CD4-positive, alpha-beta T cell treated with Interleukin-2 at 100 ng/mL for 4 hours (primary cell): ENCODE measurements at places on chromosomes 1 and 21.
A peak's percentile ranks its signal among the peaks of the same experiment; 100 is the strongest.

- DNase-seq = no peak
Observed at GRCh38 chr21:44539991-44540666, at the start of gene KRTAP10-1. TSS of gene KRTAP10-1 (minus strand) at chr21:44540195. CDS start at chr21:44540150, 45 bp downstream.

GRCh38 chr1:200095057-200095577 is 67.6 kb downstream of the NR5A2 start:
- no peak for DNase-seq

DNA sequence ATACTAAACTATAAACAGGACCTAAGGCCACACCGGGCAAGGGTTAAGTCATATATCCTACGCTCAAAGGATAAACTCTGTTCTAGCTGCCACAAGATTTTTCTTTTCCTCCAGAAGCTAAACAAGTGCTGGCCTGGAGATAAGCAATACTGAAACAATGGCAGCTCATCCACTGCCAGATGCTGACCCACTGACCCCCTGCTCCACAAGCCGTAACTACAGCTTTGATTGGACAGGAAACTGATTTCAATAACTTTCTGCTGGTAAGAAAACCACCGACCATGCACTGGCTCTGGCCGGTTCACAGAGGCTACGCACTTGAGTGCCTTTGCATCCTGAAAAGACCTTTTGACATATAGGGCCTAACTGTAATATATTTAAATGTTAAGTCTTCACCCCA is 51.3 kb upstream of the PLA2G2C start:
- no peak for DNase-seq

- DNase-seq = no peak
Observed at GRCh38 chr1:27778056-27778455, 5.0 kb downstream of the STX12 start.

DNA sequence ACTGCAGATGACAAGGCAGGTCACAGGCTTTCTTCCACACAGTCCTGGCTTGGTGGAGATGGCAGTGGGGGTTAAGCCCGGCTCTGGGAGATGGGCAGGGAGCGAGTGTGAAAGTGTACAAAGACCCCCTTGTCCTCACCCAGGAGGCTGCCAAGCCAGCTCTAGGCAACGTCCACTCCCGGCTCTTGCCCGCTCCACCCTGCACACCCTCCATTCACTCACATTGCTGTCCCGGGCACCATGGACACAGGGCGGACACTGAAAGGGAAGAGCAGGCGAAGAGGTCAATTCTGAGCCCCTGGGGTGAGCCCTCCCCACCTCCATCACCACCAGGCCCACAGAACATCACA is 8.9 kb downstream of the COL16A1 start:
- DNase-seq = no peak

DNA sequence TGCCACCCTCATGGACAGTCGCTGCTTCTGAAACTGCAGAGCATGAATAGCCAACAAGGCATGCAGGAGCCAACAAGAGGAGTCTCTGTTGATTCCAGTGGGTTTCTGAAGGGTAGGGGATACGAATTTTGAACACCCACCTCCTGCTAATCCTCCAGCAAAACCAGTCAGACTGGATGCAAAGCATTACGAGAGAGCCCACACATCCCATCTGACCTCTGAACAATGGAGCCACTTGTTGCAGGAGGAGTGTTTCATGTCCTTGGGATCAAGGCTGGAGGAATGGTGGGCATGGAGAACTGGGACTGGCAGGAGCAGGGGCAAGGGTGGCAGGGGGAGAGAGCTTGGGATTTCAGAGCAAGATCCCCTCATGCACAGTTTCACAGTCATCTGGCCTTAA is 1.6 kb downstream of the VTCN1 start:
- no peak for DNase-seq

- no peak for DNase-seq
Observed at GRCh38 chr1:46577671-46578070, 26.2 kb upstream of the KNCN start.

- no peak for DNase-seq
Observed at GRCh38 chr1:37515185-37516034, 844 bp upstream of the MEAF6 start.

DNA sequence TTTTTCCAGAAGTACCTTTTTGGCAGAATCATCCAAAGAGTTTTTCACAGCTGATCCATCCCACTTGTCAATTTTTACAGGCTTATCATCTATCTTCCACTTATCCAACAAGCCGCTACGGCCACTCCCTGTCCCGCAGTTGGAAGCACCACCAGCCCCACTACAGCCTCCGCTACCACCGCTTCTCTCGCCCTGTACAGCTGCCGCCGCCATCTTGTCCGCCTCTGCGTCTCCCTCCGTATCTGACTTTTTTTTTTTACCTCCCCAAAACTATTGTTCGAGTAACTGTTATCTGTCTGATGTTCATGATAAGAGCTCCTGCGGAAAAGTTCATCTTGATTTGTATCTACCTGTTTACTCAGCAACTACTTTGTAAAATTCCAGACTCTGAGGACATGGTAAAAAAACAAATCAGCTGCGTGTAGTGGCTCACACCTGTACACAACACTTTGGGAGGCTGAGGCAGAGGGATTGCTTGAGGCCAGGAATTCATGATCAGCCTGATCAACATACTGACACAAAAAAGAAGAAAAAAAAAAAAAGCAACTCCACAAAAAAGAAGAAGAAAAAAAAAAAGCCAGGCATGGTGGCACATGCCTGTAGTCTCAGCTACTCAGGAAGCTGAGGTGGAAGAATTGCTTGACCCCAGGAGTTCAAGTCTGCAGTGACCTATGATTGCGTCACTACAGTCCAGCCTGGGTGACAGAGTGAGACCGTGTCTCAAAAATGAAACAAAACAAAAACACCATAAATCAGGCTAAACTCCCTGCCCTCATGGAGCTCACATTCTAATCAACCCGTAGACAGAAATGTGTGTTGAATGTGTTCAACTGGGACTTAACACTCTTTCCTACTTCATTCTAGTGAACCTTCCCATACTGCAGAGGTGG is 8.0 kb upstream of the EYA3 start:
- no peak for DNase-seq

GRCh38 chr1:155253208-155253607 is 2.1 kb downstream of the ENTREP3 start:
- DNase-seq = no peak

DNA sequence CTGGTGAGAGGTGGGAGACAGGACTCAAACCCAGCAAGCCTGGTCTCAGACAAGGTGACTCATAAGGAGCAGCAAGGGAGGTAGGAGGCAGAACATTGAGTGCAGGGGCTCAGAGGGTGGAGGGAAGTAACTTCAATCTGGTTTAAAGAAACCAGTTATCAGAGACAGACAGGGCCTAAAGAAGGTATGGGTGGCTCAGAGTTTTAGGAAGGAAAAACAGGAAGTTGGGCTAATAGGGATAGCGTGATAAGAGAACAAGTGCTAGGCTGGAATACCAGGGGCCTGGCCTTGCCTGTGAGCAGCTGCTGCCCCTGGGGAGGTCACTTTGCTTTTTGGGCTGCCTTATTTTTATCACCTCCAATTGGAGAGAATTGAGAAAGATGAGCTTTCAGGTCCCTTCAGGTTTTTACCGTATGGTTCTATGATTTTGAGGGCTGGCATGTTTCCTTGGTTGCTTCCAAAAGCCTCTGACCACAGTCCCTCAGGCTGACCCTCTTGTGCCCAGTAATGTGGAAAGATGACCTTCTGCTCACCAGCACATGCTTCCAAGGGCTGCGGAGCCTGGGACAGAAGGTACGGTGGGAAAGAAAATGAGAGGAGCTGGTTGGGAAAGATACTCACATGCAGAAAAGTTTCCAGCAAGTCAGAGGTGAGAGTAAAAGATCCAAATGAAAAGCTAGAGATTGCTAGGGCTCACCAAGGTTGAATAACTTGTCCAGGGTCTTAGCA is 77.0 kb downstream of the DDR2 start:
- no peak for DNase-seq

DNA sequence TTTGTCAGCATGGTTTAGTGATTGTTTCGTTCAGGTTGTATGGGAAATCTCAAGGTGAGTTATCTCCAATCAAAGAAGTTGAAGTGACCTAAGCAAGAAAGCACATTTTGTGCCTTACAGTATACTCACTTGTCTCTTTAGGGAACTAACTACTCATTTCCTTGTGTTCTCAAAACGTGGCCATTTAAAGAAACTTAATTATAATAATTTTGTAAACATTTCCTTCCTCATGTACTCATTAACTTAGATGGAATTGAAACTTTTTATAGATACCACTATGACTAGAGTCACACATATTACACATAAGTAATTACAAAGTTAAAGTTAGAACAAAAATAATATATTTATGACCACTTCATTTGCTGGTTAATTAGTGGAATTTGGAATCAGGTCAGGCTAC is 552.6 kb downstream of the MRPL39 start:
- DNase-seq = no peak

DNA sequence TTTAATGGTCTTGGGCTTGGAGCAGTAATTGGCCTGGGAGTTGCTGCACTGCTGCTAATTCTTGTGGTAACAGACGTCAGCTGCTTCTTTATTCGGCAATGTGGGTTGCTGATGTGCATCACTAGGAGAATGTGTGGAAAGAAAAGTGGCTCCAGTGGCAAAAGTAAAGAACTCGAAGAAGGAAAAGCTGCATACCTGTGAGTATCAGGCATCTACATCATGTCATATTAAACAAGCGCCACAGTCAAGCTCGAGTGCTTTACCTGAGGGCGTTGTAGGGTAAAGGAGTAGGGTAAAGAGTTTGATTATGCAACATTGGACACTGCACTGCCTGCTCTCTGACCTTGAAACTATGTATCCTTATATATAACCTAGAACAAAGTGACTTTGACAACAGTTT is 510.6 kb downstream of the NCAM2 start:
- DNase-seq = no peak

- peak; percentile 12 for DNase-seq
Observed at GRCh38 chr21:31343680-31344480, at the start of gene TIAM1. TSS of gene TIAM1 (minus strand) at chr21:31344261. CDS start at chr21:31266972, 77,289 bp downstream.

DNA sequence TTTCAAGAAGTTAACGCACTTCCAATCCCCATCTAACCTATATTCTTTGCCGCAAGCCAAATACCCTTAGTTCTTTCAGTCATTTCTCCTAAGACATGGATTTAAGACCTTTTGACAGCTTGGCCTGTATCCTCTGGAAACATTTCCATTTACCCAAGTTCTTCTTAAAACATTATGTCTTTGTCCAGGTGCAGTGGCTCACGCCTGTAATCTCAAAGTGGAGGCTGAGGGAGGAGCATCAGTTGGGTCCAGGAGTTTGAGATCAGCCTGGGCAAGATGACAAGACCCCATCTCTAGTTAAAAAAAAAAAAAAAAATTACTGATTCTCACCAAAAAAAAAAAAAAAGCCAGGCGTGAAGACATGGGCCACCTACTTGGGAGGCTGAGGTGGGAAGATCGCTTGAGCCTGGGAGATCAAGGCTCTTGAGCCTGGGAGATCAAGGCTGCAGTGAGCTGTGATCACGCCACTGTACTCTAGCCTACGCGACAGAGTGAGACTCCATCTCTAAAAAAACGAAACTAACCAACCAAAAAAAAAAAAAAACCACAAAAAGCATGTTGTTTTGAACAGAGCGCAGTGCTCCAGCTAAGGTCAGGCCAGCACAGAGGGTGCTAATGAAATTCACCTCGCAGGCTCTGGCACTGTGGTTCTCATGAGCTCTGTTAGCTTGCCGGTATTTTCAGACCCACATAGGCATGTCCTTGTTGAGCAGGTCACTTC is 36.0 kb downstream of the NUAK2 start:
- peak; percentile 66 for DNase-seq

- DNase-seq = peak; percentile 53
Observed at GRCh38 chr21:42423197-42423675, 19.5 kb downstream of the UBASH3A start.

GRCh38 chr1:97038410-97038809 is 316.8 kb downstream of the PTBP2 start:
- no peak for DNase-seq

GRCh38 chr1:21904704-21905520 is 32.2 kb downstream of the HSPG2 start:
- no peak for DNase-seq

DNA sequence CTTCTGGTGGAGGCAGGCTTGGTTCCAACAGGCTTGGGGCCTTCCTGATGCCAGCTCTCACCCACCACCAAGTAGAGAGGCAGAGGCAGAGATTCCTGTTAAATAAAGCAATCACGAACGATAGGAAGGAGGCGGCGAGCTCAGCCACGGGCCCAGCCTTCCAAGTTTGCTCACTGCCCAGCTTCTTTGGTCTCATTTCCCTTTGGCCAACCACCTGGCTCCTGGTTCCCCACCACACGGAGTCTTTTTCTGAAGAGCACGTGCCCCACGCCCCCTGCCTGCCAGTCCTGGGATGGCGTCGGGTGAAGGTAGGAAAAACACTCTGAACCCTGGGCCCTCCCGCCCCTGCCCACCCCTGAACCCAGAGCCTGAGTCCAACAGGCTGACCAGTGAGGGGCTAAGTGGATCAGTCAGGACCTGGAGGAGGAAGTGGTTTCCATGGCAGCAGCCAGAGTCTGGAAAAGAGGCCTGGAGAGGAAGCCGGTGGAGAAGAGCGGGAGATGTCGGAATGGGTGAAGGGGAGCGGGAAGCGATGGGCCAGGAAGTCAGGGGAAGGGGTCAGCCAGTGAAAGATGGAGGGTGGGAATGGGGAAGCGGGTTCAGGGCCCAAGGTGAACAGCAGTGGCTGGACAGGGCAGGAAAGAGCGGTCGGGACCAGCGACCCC is 158.2 kb upstream of the KLHDC7A start:
- no peak for DNase-seq

GRCh38 chr1:11650331-11650991 is 3.8 kb downstream of the FBXO2 start:
- peak; percentile 83 for DNase-seq

- DNase-seq = no peak
Observed at GRCh38 chr1:203996126-203996525, 76.8 kb upstream of the SOX13 start.

GRCh38 chr1:16116002-16116401 is 39.9 kb downstream of the EPHA2 start:
- DNase-seq = no peak

GRCh38 chr21:46117586-46118315 is 19.8 kb downstream of the COL6A2 start:
- DNase-seq = no peak

- DNase-seq = no peak
Observed at GRCh38 chr1:199311478-199312262, 672.8 kb downstream of the PTPRC start.

GRCh38 chr1:212718499-212718898 is 18.9 kb upstream of the BATF3 start:
- DNase-seq = no peak
